ENCODE measurements at places on chromosomes 11 and 22.

- no peak for DNase-seq
Measured at GRCh38 chr11:73547706-73548595, 50.0 kb downstream of the FAM168A start.

DNA sequence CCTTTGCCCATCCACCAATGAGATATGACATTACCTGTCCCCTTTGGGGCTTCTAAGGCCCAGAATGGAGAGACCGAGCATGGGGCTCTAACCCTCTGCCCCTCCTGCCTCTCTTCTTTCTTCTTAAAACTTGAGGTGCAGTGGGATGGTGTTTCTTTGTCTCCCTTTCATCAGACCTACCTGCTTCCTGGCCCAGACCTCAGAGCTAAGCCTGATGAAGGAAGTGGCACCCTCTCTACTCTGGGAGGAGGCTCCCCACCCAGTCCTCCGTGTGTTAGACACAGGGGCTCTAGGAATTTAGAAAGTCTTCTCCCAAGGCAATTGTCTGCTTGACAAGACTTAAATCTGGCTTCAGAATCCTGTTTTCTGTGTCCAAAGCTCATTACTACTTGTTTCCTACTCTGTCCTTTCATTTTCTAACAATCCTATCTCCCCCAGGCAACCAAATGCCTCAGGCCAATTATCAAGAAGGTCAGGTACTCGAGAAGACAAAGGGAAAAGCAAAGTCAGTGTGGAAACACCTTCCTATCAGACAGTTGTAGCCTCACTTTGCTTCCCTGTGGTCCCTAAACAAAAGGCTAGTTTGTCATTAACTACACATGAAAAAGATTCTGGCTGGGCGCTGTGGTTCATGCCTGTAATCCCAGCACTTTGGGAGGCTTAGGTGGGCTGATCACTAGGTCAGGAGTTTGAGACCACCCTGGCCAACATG lies 20.3 kb upstream of the PARVA start:
- DNase-seq, result no peak

DNA sequence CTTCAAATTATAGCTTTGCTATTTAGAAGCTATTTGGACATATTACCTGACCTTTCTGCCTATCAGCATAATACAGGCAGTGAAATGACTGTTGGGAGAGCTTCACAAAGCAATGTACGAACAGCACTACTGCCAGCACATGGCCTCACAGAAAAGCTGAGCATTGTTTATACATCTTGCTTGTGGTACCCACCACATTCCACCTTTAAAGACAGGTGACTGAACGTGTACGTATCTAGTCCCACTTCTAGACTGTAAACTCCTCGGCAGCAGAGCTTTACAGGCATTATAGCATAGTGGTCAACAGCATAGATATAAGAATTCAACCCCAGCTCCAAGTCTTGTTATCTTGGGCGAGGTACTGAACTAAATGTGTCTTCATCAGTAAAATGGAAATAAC lies 1.6 kb downstream of the JOSD1 start:
- DNase-seq, result no peak

DNA sequence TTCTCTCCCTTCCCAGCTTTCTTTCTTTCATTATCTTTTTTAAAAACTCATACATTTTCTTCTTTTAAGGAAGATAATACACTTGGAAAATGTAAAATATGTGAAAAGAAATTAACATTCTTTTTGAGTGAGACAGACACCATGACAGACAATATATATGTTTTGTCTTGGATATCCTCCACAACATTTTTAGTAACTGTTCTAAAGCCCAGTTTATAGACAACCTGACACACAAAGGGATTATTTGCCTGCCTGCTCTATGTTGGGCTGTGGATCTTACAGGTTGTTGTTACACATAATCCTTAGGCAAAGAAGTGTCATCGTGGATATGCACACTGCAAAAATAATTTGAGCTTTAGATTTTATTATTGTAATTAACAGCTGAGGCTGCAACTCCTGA lies 301.4 kb upstream of the PDGFD start:
- DNase-seq, result no peak

GRCh38 chr22:41757502-41757901 lies 43.0 kb upstream of the CCDC134 start:
- no peak for DNase-seq

DNA sequence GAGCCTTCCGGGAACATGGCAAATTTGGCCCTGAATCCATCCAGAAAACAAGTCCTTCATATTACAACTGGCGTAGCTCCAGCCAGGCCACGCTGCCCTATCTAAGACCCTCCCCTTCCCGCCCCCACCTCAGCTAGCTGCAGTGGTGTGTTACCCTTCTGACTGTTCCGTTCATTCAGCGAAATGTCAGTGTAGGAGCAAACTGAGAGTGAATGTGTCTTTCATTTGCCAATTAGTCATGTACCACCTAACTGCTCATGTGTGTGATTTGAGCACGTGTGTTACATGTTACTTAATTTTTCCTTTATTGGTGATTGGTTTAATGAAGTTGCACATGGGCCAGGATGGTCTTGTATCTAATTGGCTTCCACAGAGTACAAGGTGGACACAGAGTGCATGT lies 34.8 kb upstream of the POU2AF1 start:
- no peak for DNase-seq

Measured in AG08396 (cell line).